B cell (primary cell): ENCODE measurements at places on chromosomes 5 and 9. TPM values are rescaled to one million over a fixed set of nuclear protein-coding genes. Genes with fewer than 3 reads are reported as not detected.

C9orf152 gene
- not detected in 2 replicates for total RNA-seq

DCAF10 gene
- 22.1 and 22.5 TPM in 2 replicates for total RNA-seq

PLEKHG4B gene
- total RNA-seq: 0.10 TPM in 1 of 2 replicates, not detected in the other

SYNPO gene
- 16.3 and 16.8 TPM in 2 replicates for total RNA-seq

ACSL6 gene
- total RNA-seq: 0.62 TPM in 1 of 2 replicates, not detected in the other

NACC2 gene
- 1.9 and 2.2 TPM in 2 replicates for total RNA-seq

OBP2B gene
- total RNA-seq: not detected in 2 replicates

EXOC3 gene
- 92.6 and 97.1 TPM in 2 replicates for total RNA-seq

PSAT1 gene
- total RNA-seq: 5.0 and 5.2 TPM in 2 replicates

MYORG gene
- 0.37 and 0.49 TPM in 2 replicates for total RNA-seq

ZNF883 gene
- 0.54 and 0.83 TPM in 2 replicates for total RNA-seq

SLC4A9 gene
- not detected in 2 replicates for total RNA-seq

GRXCR2 gene
- total RNA-seq: not detected in 2 replicates

CARD6 gene
- 2.0 and 2.7 TPM in 2 replicates for total RNA-seq

ST6GALNAC4 gene
- total RNA-seq: 198 and 199 TPM in 2 replicates

CER1 gene
- not detected in 2 replicates for total RNA-seq

CAVIN4 gene
- 0.17 and 0.19 TPM in 2 replicates for total RNA-seq

PFN3 gene
- total RNA-seq: not detected in 2 replicates

SLC1A3 gene
- total RNA-seq: 0.37 TPM in 1 of 2 replicates, not detected in the other

C9orf50 gene
- total RNA-seq: not detected in 2 replicates

ATG10 gene
- total RNA-seq: 9.8 and 11.6 TPM in 2 replicates

AGGF1 gene
- 25.6 and 26.2 TPM in 2 replicates for total RNA-seq

CDH12 gene
- total RNA-seq: not detected in 2 replicates

PDGFRB gene
- total RNA-seq: 3.4 and 3.6 TPM in 2 replicates

TMC1 gene
- total RNA-seq: not detected in 2 replicates

TNFSF15 gene
- not detected in 2 replicates for total RNA-seq

IL17B gene
- total RNA-seq: not detected in 2 replicates

CBY3 gene
- 0.37 TPM in 1 of 2 replicates, not detected in the other for total RNA-seq

DPM2 gene
- total RNA-seq: 42.9 and 45.9 TPM in 2 replicates

PCDHA6 gene
- total RNA-seq: not detected in 2 replicates

BTNL3 gene
- not detected in 2 replicates for total RNA-seq

GADD45G gene
- 5.9 and 6.1 TPM in 2 replicates for total RNA-seq

SH3GLB2 gene
- total RNA-seq: 110 and 111 TPM in 2 replicates

SPINK6 gene
- total RNA-seq: not detected in 2 replicates

PCSK5 gene
- 0.10 TPM in 1 of 2 replicates, not detected in the other for total RNA-seq

B4GALT7 gene
- 38.9 and 41.8 TPM in 2 replicates for total RNA-seq

ADGRD2 gene
- not detected in 2 replicates for total RNA-seq

ADGRV1 gene
- total RNA-seq: 0.10 TPM in 1 of 2 replicates, not detected in the other
